Naive thymus-derived CD8-positive, alpha-beta T cell (primary cell): ENCODE measurements at places on chromosomes 2 and 18. TPM values are rescaled to one million over a fixed set of nuclear protein-coding genes. Genes with fewer than 3 reads are reported as not detected.

DNA sequence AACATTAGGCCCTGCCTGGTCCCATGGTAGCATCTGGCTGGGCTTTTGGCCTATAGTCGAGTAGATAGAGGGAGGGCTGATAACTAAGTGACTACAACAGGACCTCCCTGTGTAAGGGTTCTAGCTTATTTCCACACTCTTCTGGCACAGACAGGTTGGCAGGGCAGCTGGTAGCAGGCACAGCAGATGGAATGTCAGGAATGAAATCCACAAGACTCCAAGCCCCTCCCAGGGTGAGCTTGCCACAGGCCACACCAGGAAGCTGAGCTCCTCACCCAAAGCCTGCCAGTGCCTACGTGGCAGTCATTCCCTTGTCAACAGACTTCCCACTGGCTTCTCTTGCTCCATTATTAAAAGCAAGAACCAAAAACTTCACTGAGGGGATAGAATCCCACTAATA lies 20.7 kb upstream of the C1QL2 start:
- no peak for DNase-seq

Gene LIMS3
- total RNA-seq = 0.23 TPM

DNA sequence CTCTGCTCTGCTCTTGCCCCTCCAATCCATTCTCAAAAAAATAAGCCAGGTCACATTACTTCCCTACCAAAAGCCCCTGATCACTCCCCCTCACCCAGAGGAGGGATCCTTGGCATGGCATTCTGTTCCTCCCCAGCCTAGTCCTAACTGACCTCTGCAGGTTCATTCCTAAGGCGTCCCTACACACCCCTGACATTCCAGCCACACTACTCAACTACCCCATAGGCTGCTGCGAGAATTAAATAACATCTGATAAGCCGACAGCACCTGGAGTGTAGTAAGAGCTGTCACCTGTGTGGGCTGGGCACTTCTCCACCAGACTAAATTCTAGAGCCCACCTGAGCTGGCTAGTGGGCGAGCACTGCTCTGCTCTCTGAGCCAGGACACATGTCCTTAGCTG lies 44.7 kb upstream of the SLC1A4 start:
- DNase-seq = no peak

Gene MAL
- total RNA-seq = 116 TPM

Gene NAT8
- total RNA-seq = not detected

- no peak for DNase-seq
Measured at GRCh38 chr2:222891890-222892289, 31.1 kb downstream of the ACSL3 start.

- no peak for DNase-seq
Measured at GRCh38 chr18:44238454-44238853, 442.2 kb upstream of the SETBP1 start.
